ENCODE measurements at places on chromosomes 12 and 14.

- no peak for DNase-seq
Measured at GRCh38 chr12:132739600-132740312, 21.9 kb downstream of the ANKLE2 start.

DNA sequence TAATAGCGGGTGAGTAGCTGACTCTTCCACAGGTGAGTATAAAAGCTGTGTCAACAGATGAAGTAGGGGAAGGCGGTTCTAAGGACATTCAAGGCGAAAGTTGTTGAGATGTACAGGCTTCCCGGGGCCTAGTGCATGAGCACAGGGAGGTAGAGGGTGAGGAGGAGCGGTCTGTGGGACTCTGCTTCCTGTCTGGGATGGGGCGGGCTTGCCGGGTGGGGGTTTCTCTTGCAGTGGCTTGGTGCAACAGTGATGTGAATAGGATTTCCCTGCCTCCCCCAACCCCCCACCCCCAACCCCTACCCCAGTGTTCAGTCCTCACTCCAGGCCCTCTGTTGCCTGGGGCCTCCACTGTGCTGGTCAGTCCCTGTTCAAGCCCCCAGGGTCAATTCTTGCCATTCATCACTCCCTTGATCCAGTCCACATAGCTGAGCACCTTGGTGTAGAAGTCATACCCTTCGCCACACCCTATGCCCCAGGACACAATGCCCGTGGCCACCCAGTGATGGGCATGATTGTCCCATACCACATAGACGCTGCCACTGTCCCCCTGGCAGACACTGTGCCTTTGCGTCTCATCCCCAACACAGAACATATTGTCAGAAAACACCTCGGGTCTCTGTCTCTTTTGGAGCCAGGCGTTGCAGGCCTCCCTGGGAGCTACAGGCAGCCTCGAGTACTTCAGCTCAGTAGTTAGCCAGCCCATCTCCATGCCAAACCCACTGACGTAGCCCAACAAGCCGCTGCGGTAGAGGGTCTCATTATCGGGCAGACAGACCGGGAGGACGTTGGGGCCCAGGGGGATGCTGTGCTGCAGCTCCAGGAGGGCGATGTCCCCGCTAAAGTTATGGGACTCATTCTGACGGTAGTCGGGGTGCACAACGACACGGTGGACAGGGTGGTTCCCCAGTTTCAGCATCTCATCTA lies 4.0 kb upstream of the C1R start:
- DNase-seq, result no peak

DNA sequence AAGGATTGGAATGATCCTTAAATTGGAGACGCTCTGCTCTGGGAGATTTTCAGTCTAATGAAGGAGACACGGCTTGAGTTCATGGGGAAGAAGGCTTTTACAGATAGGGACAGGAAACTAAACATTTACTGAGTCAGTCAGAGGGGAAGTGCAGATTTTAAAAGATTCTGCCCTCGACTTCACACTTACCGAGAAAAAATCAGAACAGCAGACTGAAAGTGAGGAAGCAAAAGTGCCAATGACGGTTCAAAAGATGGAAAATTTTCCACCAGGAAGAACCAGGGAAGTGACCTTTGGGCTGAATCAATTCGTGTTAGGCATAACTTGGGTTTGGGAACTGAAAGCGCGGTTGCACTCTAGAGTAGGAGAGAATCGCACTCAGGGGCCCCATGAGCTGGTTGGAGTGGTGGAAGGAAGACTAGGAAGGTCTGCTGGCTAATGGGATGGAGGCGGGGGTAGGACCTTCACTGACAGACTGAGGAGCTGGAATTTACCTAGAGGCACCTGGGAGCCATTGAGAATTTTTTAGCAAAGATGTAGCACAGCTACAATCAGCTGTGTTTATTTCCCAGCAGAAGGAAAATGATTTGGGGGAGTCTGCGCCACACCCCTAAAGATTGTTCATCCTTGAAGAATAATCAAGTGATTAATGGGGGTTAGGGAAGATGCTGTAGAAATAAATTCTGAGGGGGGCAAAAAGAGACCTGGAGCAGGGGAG lies 1.2 kb downstream of the KCNK13 start:
- no peak for DNase-seq

GRCh38 chr12:125267114-125267513 lies 201.9 kb downstream of the AACS start:
- no peak for DNase-seq

- DNase-seq, result no peak
Measured at GRCh38 chr12:5230861-5231260, 187.2 kb downstream of the KCNA5 start.

DNA sequence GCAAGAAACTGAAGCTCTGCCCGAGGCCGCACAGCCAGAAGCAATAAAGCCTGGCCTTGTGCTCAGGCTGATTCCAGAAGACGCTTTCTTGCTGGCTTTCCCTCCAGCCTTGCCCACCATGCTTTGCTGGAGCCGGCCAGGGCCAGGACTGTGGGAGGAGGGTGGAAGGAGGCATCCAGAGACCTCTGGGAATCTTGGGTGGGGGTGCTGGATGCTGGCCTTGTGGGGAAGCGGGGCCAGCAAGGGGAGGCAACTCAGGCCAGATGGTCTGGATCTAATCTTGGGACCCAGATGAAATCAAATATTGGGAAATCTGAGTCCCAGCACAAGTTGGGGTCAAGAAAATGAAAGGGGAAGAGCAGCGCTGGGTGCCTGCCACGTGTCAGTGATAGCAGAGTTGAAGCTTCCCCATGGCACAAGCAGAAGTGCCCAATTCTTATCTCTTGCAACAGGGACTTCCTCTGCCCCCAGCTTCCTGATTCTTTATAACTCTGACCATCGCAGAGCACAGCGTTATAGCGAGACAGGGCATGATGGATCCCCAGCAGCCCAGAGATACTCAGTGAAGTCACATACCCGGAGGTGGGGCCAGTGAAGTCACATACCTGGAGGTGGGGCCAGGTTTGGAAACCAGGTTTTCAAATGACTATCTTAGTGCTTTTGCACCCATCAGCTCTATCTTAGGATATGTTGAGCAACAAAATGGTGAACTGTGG lies 6.4 kb upstream of the RABGGTA start:
- DNase-seq, result no peak

DNA sequence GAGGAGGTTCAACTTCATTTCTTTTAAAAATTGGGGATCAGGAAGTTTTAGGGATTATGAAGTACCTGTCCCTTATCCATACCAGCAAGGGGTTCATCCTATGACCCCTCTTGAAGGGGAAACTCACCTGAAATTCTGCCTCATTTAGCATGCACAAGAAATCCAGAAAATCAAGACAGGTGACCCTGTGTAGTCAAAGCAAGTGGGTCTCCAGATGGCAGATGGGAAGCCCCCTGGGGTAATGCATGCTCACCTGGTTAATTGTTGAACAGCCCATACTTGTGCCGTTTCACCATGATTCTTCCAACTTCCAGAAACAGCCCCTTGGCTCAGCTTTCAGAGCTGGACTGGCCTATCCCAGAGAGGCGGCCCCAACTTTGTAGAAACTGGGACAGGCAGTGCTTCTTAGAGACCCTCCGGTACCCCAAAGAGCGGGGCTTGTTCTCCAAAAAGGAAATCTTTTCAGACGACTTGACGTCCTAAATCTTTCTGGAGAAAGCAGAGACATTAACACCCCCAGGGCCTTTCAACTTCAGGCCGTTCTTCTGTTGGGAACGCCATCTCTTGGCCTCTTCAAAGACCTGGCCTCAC lies 66.3 kb upstream of the ESRRB start:
- DNase-seq, result no peak

GRCh38 chr14:80275208-80275850 lies 64.0 kb upstream of the DIO2 start:
- no peak for DNase-seq

DNA sequence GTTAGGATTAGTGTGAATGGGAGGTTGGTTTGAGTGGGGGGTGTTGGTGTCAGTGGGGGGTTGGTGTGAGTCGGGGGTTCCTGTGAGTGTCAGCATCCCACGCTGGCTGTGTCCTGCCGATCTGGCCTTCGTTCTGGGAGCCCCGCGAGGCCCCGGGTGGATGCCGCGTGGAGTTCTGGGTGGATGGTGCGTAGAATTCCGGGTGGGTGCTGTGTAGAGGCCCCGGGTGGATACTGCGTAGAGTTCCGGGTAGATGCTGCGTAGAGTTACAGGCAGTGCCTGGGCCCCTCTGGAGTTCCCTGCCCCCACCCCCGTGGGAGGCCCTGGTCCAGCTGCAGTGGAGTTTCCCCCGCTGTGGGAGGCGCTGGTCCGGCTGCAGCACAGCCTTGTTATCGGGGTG lies 8.7 kb downstream of the NOC4L start:
- DNase-seq, result no peak

DNA sequence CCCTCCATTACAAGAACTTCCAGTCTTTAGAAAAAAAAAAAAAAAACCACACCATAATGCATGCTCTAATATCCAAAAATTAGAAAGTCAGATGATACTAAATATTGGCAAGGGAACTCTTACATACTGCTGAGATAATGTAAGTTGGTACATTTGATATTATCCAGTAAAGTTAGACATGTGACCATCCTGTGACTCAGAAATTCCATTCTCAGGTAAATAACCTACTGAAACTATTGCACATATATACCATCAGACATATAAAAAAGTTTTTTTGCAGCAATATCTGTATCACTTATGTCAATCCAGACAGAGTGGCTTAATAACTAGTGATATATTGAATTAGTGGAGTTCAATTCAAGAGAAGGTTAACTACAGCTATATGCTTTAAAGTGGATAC lies 63.5 kb downstream of the KITLG start:
- no peak for DNase-seq

DNA sequence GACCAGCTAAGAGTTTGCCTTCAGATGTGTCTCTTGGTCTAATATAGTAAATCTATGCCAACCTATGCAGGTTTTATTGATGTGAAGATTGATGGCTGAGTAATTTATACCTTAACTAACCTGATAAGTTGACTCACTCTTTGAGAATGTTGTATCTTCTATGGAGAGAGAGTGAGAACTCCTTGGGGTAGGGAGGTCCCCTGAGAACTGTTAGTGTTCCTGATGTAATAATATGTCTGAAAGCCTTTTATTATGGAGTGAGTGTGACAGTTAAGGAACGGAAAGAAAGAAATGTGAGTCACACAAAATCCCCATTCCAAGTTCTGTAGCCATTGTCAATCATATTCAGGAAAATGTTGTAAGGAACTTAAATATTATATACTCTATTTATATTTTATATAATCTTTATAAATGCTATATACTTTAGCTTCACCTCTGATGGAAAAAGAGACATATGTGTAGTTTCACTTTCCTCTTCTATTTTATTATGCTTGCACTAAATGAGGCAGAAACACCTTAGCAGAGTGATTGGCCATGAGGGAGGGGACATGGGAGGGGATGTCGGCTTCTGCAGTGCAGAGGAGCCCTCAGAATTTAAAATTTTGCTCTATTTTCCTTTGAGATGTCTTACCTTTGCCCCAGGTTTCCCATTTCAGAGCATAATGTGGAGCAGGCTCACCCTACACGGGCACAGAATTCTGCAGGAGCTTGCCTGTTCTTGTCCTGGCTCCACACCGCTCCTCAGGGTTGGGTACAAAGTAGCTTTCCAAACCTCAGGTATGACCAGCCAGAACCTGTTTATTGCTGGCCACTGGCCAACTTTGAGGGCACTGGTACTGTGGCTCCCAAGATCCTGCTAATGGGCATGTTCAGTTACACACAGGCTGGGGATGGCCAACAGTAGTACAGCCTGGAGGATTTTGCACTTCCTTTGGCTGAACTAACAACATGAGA lies 57.7 kb downstream of the ARF6 start:
- no peak for DNase-seq

- DNase-seq, result no peak
Measured at GRCh38 chr14:24052656-24053547, 1.1 kb downstream of the CARMIL3 start.

DNA sequence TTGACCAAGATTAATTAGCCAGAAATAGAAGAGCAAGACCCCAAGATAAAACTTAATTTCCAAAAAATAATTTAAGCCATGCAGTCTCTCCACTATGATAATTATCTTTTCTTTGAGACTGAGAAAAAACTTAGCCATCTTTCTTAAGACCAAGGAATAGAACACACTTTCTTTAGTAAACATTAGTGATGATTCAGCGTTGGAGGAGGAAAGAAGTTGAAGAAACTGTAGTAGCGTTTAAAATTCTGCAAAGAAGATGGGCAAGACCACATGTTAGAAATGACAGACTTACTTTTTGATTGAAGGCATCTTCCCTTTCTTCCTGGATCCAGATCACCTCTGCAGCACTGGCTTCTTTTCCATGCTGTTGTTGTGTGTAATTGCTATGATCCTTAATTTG lies 124.8 kb upstream of the RASSF8 start:
- DNase-seq, result no peak

- no peak for DNase-seq
Measured at GRCh38 chr12:20601668-20602280, 93.4 kb upstream of the SLCO1C1 start.

DNA sequence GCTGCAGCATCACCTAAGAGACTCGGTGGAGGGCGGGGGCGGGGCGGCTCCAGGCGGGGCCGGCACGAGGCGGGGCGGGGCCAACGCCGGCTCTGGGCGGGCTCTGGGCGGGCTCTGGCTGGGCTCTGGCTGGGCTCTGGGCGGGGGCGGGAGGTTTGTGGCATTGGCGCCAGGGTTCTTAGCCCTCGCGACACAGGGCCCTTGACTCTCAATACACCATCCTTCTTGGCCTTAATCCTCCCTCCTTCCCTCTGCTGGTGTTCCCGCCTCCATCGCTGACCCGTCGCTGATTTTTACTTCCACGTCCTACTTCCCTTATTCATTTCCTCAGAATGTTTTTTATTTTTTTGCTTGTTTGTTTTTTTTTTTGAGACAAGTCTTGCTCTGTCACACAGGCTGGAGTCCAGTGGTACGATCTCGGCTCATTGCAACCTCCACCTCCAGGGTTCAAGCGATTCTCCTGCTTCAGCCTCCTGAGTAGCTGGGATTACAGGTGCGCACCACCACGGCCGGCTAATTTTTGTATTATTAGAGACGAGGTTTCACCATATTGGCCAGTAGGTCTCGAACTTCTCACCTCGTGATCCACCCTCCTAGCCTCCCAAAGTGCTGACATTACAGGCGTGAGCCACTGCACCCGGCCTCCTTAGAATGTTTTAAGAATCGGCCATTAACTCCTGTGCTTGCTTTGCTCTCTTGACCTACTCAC lies at the start of gene BLTP3B:
TSS of gene BLTP3B (minus strand) at position 24 of the 709 bp plus-strand sequence. CDS start 239 bp downstream, outside the sequence.
- DNase-seq, result no peak

Measured in D721Med (cell line).